Left hindlimb (tissue), 1 donor: ENCODE measurements at places on chromosomes 12 and 14.

GRCh38 chr14:36020120-36021029 lies 156.1 kb downstream of the PTCSC3 start:
- no peak for DNase-seq

DNA sequence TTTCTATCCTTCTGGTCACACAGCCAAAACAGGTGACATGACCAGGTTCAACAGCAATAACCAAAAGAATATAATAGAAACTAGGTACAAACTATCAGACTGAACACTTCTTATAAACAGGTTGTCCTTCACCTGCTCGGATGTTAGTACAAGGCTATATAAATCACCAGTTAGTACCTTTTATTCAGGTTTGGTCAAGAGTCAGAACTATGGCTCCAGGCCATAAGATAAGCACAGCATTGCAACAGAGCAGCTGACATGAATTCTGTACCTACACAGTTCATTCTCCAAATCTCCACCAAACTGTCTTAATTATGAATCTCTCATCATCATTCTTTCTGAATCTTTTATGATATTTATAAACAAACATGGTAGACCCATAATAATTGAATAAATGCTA lies 123.9 kb downstream of the DIO2 start:
- DNase-seq = no peak

DNA sequence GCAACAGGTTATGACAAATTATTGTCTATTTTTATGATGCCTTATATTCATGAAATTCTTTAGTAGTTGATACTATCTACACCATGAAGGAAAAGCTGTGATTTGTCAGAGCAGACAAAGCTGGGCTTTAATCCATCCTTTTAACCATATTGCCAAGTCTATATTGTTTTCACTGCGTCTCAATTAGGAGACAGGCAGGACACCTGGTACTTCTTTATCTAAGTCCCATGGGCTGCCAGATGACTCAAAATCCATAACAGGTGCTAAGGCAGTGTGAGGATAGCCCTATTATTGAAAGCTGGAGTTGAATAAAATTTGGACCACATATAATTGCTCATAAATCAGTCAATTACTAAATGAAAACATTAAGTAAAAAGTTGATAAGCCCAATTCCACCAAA lies 22.6 kb downstream of the INSM2 start:
- no peak for DNase-seq

DNA sequence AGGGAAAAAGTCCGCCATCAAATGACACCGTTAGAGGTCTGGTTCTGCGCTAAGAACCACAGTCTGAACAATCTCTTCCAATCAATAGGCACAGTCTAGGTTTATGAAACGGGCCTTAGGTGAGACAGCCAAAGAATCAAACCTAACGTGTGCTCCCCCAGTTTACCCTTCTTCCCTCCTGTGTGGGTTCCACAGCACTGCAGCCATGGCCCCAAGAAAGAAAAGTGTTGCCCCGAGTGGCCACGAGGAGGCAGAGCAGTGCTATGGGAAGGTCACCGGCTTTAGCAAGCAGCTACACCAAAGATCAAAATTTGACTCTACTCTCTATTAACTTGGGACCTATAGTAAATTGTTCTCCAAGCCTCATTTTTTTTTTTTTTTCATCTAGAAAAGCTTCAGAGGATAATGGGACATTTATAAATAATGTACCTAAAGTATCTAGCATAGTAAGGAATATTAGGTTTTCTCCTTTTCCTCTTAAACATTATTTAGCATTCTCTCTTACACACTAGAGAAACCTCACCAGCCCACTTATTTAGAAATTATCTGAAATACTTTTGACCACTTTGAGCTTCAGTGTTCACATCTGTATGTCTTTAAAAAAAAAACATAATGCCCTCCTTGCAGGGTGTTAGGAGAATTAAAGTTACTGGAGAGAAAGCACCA lies 70.2 kb upstream of the GPHB5 start:
- peak; percentile 67 for DNase-seq
